ENCODE measurements at places on chromosomes 11 and 22.

DNA sequence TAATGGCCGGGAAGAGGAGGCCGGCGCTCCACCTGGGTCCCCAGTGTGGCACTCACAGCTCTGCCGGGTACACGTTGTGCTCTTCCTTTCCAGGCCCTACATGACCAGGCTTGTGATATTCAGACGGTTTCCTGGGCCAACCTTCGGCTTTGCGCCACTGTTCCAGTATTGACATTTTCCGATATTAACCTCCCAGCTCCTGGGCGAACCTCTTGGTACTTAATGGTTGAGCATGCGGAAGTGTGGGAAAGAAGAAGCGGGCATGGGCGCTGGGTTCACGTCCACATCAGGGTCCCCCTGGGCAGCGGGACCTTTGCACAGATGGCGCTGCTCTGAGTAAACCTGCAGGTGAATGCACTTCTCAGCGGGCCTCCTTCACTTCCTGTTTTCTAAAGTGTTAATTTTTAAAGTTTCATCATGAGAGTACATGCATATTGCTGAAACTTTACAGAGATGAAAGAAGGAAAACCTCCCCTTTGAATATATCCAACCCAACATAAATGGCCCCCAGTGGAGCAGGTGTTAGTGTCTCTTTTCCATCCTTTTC, 286.7 kb downstream of the TBC1D22A start:
- 0 out of 2 replicates have a peak overlapping the region, but pooled peaks have one; percentile 37 for H3K27ac ChIP-seq
- DNase-seq: no peak
- H3K27me3 ChIP-seq: no peaks in the 10 kb centered on the region
- no peak overlapping the region for H3K4me3 ChIP-seq
- no peaks in the 10 kb centered on the region for H3K36me3 ChIP-seq

DNA sequence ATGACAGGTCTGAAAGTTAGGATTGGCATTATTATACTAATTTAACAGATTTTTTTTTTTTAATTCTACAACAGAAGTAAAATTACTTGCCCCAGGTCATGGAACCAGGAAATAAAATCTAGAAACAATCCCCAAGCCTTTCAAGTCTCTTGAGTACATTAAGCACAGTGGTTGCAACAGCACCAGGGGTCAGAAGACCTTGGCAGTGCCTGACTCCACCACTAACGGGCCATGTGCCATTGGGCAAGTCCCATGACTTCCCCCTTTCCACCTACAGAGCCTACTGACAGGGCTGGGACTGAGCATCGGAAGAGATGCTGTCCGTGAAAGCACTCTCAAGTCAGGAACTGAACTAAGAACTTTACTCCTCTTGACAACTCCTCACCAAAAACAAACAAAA, 98.6 kb upstream of the AKIP1 start:
- no peaks in the 10 kb centered on the region for H3K36me3 ChIP-seq
- DNase-seq: no peak
- no peak overlapping the region for H3K4me3 ChIP-seq
- no peak overlapping the region for H3K27ac ChIP-seq

- no peaks in the 10 kb centered on the region for H3K27me3 ChIP-seq
- H3K4me3 ChIP-seq: peak overlapping the region; percentile 52
- H3K4me1 ChIP-seq: no peaks in the 10 kb centered on the region
- no peak overlapping the region for H3K27ac ChIP-seq
Measured at GRCh38 chr22:39388261-39389011, 11.1 kb upstream of the TAB1 start.

DNA sequence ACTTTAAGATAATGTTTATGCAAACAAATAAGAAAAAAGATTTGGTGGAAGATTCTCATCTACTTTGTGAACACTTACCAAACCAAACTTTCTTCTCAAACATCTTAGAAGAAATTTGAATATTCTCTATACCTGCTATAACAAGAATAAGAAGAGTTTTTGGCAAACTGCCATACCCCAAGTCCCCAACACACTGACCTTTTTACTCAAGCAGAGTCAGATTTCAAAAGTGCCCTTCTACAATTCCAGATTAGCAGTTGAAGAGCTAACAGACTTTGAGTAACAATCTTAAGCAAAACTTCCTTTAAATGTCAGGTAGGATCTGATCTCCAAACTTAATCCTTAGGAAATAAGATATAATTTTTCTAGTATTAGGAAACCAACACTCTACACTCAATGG, 33.9 kb downstream of the TSG101 start:
- no peak overlapping the region for H3K4me3 ChIP-seq
- no peak for DNase-seq
- no peaks in the 10 kb centered on the region for H3K27me3 ChIP-seq
- H3K36me3 ChIP-seq: peaks cover 9% of the 10 kb centered on the region
- no peaks in the 10 kb centered on the region for H3K4me1 ChIP-seq

DNA sequence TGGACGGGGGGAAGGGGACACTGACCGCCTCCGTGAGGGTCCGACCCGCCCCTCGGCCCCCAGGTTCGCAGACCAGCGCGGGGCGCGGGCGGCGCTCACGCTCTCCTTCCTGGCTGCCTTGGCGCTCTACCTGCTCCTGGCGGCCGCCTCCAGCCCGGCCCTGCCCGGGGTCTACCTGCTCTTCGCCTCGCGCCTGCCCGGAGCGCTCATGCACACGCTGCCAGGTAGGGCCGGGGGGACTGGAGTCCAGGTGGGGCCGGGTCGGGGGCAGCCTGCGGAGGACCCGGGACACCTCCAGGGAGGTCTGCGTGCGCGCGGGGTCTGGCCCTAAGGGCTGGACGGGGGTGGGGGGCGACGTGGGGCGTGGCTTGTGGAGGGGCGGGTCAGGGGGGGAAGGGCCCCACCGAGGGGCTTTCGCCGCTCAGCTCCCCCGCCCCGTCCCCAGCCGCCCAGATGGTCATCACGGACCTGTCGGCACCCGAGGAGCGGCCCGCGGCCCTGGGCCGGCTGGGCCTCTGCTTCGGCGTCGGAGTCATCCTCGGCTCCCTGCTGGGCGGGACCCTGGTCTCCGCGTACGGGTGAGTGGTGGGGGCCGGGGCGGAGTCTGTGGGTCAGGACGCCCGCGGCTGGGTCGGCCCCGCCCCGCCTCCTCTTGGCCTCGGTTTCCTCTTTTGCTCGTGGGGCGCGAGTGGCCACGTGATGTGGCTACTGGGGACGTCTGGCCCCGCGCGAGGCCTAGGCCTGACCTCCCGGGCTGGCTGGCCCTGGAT, 19.9 kb downstream of the PHLDA2 start:
- no peaks in the 10 kb centered on the region for H3K36me3 ChIP-seq
- no peaks in the 10 kb centered on the region for H3K27me3 ChIP-seq

GRCh38 chr11:76193219-76193618, 13.1 kb downstream of the WNT11 start:
- H3K36me3 ChIP-seq: no peaks in the 10 kb centered on the region
- H3K4me1 ChIP-seq: no peaks in the 10 kb centered on the region
- H3K27ac ChIP-seq: no peak overlapping the region
- no peak for DNase-seq
- no peak overlapping the region for H3K4me3 ChIP-seq

DNA sequence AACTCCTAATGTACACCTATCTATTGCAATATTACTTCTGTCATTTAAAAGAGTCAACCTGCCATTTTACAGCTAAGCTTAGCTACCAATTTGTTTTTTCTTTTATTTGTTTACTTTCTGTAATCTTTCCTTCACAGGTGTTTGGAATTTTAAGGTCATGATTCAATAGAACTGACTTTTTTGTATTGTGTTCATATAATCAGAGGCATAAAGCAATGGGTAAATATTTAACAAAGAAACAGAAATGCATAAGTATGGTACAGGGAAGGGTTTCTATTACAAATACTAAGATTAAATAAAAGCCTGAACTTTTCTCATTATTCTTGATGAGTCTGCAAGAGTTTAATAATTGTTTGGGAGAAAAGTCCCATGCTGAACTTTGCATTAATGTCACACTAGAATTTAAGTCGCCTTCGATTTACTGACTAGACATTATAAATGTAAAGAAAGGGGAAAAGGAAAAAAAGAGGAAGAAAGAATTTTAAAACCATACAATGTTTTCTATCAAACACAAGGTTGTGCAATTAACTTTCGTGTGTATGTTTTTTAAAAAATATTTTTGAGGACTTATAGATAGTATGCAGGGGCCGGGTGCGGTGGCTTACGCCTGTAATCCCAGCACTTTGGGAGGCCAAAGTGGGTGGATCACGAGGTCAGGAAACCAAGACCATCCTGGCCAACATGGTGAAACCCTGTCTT, 35.0 kb upstream of the HIPK3 start:
- no peak for DNase-seq
- H3K27me3 ChIP-seq: no peaks in the 10 kb centered on the region
- no peak overlapping the region for H3K4me3 ChIP-seq
- no peaks in the 10 kb centered on the region for H3K36me3 ChIP-seq

GRCh38 chr22:29320546-29320945, 5.0 kb upstream of the RASL10A start:
- H3K27ac ChIP-seq: no peak overlapping the region
- DNase-seq: no peak
- no peak overlapping the region for H3K4me3 ChIP-seq
- no peaks in the 10 kb centered on the region for H3K36me3 ChIP-seq
- H3K27me3 ChIP-seq: peaks cover 3% of the 10 kb centered on the region
- no peaks in the 10 kb centered on the region for H3K4me1 ChIP-seq

DNA sequence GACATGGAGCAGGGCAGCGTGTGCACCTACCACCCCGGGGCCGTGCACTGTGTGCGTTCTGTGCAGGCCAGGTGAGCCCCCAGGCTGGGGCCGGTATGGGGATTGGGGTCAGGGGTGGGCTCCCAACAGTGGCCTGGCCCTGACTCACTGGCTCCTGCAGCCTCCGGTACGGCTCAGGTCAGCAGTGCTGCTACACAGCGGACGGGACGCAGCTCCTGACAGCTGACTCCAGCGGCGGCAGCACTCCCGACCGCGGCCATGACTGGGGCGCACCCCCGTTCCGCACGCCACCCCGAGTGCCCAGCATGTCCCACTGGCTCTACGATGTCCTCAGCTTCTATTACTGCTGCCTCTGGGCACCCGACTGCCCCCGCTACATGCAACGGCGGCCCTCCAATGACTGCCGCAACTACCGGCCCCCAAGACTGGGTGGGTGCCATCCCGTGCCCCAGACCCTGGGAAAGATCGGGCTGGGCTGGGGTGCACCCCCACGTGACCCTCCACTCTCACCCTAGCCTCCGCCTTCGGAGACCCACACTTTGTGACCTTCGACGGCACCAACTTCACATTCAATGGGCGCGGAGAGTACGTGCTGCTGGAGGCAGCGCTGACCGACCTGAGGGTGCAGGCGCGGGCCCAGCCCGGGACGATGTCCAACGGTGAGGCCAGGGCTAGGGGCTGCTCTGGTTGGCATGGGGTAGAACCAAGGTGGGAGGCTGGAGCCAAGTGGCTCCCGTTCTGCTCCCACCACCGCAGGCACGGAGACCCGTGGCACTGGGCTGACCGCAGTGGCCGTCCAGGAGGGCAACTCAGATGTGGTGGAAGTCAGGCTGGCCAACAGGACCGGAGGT, 4.4 kb downstream of the SUSD2 start:
- DNase-seq: no peak
- no peak overlapping the region for H3K27ac ChIP-seq
- no peaks in the 10 kb centered on the region for H3K4me1 ChIP-seq

GRCh38 chr11:100963375-100963774, 166.2 kb downstream of the PGR start:
- DNase-seq: no peak
- no peaks in the 10 kb centered on the region for H3K4me1 ChIP-seq
- no peak overlapping the region for H3K4me3 ChIP-seq
- no peak overlapping the region for H3K27ac ChIP-seq
- H3K27me3 ChIP-seq: no peaks in the 10 kb centered on the region
- no peaks in the 10 kb centered on the region for H3K36me3 ChIP-seq

DNA sequence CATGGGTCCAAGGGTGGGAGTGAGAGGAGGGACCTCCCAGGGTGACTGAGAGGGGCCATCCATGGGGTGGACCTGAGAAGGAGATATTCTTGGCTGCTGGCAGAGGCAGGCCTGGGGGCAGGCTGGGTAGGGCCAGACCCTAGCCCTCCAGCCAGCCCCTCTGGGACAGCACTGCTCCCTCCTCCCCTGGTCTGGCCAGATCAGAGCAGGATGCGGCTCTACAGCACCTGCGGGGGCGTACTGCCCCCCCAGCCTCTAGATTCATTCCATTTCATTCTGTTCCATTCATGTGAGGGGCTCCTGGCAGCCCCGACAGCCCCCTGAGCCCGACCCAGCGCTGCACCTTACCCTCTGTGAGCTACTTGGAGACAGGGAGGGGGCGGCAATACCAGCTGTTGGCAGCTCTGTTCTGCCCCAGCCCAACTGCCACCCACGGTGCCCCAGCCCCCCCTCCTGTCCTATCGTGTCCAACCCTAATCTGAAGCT, 34.3 kb upstream of the MYRF start:
- H3K4me3 ChIP-seq: no peak overlapping the region
- H3K36me3 ChIP-seq: no peaks in the 10 kb centered on the region
- H3K27me3 ChIP-seq: no peaks in the 10 kb centered on the region
- H3K27ac ChIP-seq: no peak overlapping the region
- no peak for DNase-seq

- DNase-seq: no peak
- no peaks in the 10 kb centered on the region for H3K27me3 ChIP-seq
- no peak overlapping the region for H3K4me3 ChIP-seq
- no peaks in the 10 kb centered on the region for H3K36me3 ChIP-seq
- no peaks in the 10 kb centered on the region for H3K4me1 ChIP-seq
Measured at GRCh38 chr22:30408388-30409102, 11.7 kb downstream of the SEC14L2 start.

DNA sequence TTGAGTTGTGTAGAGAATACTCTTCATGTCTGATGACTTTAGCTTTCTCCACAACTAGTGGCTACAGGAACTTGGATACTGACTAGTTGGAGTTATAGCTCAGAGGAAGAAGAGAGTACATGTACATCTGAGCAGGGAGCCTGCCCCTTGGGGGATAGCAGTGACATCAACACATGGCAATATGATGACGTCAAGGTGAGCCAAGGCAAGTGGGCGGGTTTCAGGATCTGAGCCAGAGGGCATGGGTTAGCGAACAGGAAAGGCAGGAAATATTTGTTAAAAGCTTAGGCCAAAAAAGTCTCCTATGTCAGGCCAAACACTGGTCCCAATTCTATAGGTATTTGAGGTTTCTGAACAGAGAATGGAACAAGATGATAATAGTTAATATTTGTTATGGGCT, 42.0 kb upstream of the HORMAD2 start:
- H3K27me3 ChIP-seq: no peaks in the 10 kb centered on the region
- H3K36me3 ChIP-seq: no peaks in the 10 kb centered on the region
- H3K4me1 ChIP-seq: no peaks in the 10 kb centered on the region
- DNase-seq: no peak
- H3K27ac ChIP-seq: no peak overlapping the region
- H3K4me3 ChIP-seq: no peak overlapping the region

GRCh38 chr11:6620636-6621035, 1.4 kb upstream of the TPP1 start:
- no peaks in the 10 kb centered on the region for H3K36me3 ChIP-seq
- H3K27ac ChIP-seq: no peak overlapping the region
- no peak for DNase-seq
- H3K27me3 ChIP-seq: no peaks in the 10 kb centered on the region
- H3K4me3 ChIP-seq: no peak overlapping the region
